Activated T-cell treated with anti-CD3 and anti-CD28 coated beads, Interleukin-2, amount 50 U/mL, for 1 hour (primary cell): ENCODE measurements at places on chromosomes 5 and 9.

- no peak for DNase-seq
Measured at GRCh38 chr5:110413856-110414255, 312.6 kb downstream of the TMEM232 start.

DNA sequence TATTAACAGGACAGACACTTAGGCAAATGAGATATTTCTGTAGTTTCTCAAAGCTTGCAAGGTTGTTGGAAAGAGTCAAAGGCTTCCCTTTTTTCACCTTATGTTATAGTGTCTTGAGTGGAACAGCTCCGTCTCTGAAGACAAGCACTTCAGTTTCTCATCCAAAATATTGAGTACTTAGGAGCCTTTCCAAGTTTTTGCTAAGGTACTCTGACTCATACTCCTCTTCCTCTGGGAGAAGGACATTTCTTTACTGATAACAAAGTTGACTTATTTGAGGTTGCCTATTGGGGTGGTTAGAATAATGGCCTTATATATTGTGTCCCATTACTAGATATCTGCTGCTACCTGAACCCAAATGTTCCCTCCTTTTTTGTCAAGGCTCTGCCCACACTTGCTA lies 869.6 kb downstream of the MAT2B start:
- DNase-seq, result no peak

GRCh38 chr9:137606734-137607138 lies 1.2 kb downstream of the ARRDC1 start:
- DNase-seq, result no peak

DNA sequence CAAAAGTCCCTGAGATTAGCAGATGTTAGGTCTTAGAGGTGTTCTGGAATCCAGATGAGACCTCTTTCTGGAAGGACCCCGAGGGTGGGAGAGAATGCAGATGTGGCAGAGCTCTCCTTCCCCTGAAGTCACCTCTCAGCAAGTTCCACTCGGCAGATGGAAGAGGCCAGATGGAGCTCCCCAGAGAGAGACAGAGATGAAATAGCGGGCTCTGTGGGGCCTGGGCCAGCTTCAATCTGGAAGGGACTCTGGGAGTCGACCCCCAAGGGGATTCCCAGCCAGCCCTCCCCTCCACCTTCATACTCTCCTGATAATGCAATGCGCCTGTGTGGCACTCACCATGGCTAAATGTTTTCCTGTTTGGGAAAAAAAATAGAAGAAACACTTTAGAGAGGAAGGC lies 60.2 kb downstream of the WNK2 start:
- DNase-seq, result no peak

DNA sequence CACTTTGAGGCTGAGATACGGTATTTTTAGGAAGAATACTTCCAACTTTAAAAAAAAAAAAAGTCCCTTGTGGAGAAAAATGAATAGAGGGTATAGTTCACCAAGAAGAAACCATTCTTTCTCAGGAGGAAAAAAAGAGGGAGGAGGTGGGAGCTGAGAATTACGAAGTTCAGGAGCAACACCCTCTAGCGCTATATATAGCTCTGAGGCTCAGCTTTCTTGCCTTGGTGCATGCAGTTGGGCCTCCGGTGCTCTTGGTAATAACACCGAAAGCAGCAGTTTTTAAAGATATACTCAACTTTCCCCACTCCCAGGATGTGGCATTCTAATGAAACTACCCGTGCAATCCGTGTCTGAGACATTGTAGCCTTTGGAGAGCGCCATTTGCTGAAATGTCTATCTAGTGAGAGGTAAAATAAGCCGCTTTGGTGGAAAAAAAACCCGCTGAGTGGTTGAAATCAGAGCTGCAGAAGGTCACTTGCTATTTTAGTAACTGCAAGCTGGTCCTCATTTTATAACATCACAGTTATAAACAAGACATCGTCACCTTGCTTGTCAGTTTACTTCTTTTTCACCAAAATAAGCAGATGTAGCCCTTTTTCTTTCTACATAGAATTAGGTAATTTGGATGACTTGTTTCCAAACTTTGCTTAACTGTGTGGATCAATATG lies 156.4 kb downstream of the RORB start:
- DNase-seq, result no peak

DNA sequence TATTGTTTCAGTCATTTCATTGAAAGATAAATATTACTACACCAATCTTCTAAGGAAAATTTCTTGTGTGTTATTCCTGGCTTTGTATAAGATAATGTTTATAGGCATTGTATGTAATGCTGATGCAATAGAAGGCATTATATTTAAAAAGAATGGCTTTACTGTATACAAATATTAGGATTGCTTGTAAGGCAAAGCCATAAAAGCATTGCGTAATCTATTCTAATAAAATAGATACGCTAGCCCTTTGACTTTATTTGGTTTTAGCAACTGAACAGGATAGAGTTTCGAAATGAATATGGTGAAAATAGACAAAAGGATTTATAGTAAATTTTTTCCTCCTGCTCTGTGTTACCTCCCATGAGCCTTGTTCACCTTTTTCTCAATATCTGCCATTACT lies 5.5 kb upstream of the LYSMD3 start:
- DNase-seq, result no peak

DNA sequence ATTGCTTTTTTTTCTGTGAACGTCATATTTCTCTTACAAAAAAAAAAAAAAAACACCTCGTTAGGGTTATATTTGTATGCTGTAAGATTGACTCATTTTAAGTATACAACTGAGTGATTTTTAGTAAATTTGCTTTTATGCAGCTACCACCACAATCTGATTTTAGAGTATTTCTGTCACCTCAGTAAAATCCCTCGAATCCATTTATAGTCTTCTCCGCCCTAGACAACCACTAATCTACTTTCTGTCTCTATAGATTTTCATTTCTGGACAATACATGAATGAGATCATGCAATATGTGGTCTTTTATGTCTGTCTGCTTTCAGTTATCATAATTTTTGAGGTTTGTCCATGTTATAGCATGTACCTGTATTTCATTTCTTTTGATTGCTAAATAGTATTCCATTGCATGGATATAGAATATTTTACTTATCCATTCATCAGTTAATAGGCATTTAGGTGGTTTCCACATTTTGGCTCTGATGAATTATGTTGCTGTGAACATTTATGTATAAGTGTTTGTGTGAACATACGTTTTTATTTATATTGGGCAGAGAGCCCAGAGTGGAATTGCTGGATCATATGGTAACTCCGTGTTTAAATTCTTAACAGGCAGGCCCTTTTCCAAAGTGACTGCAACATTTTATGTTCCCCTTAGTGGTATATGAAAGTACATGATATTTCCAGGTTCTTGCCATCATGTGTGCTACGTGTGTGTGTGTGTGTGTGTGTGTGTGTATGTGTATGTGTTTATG lies 171.4 kb downstream of the SGCD start:
- no peak for DNase-seq

- no peak for DNase-seq
Measured at GRCh38 chr5:160957312-160957861, 105.4 kb upstream of the ATP10B start.

GRCh38 chr5:143696921-143697320 lies 115.0 kb upstream of the HMHB1 start:
- no peak for DNase-seq

DNA sequence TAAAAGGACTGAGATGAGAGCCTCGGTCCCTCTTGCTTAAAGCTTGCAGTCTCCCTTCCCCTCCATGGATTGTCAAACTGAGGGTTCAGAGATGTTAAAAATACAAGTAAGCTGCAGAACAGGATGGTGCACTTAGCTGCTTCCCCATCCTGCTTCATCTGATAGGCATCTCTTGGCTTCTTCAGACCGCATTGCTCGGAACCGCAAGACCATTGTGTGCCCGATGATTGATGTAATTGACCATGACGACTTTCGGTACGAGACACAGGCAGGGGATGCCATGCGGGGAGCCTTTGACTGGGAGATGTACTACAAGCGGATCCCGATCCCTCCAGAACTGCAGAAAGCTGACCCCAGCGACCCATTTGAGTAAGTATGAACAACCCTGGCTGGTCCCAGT lies 65.5 kb upstream of the SAP30L start:
- no peak for DNase-seq

DNA sequence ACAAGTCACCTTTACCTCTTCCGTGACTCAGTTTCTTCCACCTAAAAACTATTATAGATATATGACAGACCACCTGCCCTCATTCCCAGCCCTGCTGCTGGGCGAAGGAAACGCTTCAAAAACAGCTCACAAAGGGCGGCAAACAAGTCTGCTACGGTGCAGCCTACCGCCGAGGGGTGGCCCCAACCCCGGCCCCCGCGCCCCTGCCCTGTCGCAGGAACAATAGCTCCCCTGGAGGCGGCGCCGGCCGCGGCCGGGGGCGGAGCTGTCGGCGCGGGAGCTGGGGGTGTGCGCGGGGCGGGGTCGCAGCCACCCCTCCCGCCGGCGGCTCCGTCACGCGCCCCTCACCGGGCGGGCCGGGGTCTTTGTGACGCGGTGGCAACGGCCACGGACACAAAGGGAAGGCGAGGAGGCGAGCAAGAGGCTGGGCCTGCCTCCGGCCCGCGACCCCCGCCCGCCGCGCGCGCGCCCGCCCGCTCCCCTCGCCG lies at the start of gene TMEFF1:
TSS of gene TMEFF1 (plus strand) at position 362 of the 488 bp plus-strand sequence. CDS start 396 bp downstream, outside the sequence.
- peak; percentile 55 for DNase-seq

DNA sequence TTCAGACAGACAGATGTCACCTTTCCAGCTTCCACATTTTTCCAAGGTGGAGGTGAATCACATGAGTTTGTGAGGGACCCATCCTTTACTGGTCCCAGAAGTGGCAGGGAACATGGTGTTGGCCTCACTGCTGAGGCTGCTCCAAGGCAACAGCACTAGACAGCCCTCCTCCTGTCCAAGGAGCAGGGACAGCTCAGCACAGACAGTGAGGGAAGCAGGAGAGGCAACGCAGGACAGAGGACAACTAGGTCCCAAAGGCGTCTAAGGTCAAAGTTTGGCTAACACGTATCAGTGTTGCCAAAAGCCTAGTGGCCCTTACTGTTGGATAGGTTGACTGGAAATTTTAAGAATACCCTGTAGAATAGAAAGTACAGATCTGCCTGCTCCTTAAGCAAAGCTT lies 251.7 kb upstream of the PANK3 start:
- no peak for DNase-seq

DNA sequence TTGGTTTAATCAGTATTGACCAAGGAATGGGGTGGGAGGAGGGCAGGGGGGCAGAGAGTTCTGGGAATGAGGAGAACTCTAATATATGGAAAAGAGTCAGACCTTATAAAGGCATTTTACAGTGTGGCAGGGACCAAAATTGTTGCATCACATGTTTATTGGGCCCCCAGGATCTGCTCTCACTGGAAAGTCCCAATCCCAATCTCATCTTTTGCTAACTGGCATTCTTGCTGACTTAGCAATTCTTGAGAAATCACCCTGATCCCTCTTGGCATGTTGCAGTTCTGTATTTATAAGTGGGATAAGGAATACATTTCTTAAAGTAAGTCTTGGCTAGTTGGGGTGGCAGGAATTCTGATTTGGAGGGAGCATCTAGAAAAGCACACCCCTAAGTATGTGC lies 104.4 kb upstream of the CXCL14 start:
- DNase-seq, result no peak

- no peak for DNase-seq
Measured at GRCh38 chr5:170252109-170252508, 19.3 kb downstream of the C5orf58 start.

DNA sequence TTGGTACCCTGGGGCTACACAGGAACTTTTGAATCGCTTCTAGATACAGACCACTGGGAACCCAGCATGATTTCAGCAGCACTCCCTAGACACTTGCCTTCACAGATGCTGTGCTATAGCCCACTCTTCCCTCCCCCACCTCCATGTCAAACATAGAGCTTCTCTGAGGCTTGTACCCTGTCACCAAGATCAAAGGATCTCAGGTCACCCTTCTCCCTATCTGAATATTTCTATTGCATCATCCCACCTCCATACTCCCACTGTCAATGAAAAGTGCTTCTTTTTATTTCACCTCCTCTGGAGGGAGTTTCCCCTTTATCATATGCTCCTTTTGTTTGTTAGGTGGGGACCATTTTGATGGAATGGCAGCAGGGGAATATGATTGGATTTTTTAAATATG lies 29.2 kb upstream of the PHF24 start:
- no peak for DNase-seq

DNA sequence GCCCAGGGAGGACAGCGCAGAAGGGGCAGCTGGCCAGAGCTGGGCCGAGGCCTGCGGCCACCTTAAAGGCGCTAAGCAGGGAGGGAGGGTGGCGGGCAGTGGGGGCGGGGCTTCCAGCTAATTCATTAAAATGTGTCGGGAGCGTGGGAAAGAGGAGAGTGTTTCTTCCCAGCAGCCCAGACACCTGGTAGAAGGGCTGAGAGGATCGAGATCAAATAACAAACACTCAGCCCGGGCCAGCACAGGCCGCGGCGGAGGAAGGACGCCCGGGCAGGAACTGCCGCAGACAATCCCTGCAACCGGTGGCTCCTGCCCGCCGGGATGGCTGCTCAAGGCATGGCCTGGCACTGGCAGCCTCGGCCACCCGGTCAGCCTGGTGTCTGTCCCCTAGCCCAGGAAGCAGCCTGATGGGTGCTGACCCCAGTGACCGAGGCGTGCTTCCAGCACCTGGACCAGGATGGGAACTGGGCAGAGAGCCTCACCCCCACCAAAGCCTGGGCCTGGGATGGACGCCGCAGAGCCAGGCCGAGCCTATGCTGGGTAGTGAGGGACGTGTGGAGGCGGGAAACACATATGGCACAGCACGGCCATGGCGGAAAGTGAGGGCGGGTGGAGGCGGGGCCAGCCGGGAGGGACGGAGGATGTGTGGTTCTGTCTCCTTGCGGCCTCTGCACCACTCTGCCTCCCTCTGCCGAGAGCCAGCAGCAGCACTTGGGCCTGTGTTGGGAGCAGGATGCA lies 3.2 kb upstream of the NRARP start:
- DNase-seq, result peak; percentile 64

- no peak for DNase-seq
Measured at GRCh38 chr5:168935183-168935582, 356.0 kb upstream of the PANK3 start.

GRCh38 chr5:160311491-160312133 lies 752 bp downstream of the CCNJL start:
- no peak for DNase-seq

GRCh38 chr5:117107859-117108258 lies 533.2 kb upstream of the SEMA6A start:
- DNase-seq, result no peak

- no peak for DNase-seq
Measured at GRCh38 chr5:40150896-40151295, 528.8 kb upstream of the PTGER4 start.

DNA sequence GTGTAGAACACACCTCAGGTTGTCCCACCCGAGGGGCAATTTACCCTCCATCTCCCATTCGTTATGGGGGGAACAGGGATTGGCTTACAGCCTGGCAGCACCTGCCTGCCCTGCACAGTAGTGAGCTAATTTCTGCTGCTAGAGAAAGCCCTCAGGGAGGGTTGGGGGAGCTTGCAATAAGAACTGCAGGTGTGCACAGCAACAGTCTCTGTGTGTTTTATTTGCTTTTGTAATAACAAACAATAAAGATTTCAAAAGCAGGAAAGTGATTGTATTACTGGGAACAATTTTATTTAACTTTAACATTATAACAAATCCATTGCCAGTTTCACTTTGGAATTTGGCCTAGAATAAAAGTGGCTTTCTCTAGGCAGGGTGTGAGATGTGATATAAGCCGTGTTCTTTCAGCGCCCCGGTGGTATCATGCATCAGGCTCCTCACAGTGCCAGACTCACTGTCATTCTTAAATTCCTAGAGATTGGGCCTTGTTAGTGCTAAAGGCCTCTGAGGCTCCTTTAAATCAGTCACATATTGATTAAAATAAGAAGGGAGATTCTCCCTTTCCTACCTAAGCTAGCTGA lies 81.1 kb downstream of the RMI1 start:
- no peak for DNase-seq
